ENCODE measurements at places on chromosomes 5 and 9. TPM values are rescaled to one million over a fixed set of nuclear protein-coding genes. Genes with fewer than 3 reads are reported as not detected.

DNA sequence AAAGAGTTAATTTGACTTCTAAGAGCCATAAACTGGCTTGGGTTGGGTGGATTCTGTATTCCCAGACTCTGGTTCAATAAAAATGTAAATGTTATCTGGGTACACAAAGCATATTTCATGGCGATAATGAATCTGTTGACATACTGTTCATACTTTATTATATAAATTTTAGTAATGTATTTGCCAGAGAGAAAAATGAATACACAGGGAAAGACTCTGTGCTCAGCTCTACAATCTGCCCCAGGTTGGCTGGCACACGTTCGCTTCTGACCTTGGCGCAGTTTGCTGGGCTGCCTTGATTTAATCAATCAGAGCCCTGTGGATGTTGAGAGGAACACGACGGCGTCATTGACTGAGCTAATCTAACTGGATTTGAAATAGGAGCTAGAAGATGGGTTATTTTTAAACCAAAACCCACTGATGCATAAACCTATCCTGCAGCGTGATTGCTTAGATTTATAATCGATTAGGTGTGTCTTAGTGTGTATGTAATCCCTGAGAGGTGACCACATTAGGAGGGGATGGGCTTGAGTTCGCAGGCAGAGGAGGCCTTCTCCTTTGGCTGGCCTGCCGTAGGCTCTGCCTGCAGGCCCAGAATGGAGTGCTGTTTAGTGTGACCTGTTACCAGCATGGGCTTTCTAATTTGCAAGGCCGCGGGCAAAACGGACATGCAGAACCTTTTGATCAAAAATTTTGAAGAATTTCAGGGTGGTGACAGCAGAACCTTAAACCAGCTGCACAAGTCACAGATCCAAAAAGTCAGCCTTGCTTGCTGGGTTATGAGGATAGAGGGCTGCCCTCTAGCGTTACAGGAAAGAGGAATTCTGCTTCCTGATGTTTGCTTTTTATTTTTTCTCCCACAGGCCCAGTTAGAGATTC, 3.9 kb upstream of the ADCY2 start:
- no peak for DNase-seq

DNA sequence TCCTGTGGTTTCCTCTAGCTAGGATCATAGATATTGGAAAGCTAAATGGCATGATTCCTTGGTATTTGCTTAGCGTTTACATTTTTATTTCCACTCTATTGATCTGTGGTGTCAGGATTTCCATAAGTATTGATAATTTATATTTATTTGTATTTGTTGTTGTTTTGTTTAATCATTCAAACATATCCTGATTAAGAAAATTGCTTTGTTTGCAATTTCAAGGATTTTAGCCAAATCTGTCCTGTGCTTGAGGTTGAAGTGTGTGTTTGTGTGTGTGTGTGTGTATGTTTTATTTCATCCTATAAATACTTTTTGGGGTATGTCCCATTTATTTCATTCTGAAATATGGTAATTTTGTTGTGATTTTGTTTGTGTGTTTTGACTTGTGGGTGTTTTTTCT, 1884.1 kb upstream of the CDH6 start:
- no peak for DNase-seq

DNA sequence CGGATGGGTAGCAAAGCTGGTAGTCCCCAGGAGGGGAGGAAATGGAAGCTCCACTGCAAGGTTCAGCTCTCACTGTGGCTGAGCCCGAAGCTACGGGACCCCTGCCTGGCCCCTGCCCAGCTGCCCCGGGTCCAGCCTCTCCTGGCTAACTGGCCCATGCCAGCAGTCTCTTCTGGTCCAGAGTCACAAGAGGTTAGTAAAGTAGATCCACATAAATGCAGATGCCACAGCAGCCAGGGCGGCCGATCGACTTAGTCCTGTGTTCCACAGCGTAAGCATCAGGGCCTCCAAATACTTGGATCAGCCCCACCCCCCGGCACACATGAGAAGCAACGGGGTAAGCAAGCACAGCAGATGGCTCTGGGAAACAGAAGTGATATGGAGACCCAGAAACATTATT, 42.1 kb downstream of the MRPL36 start:
- no peak for DNase-seq

- DNase-seq: no peak
Observed at GRCh38 chr5:120207129-120207528, 257.0 kb upstream of the PRR16 start.

GRCh38 chr9:5122116-5122515, 63.3 kb downstream of the INSL6 start:
- no peak for DNase-seq

DNA sequence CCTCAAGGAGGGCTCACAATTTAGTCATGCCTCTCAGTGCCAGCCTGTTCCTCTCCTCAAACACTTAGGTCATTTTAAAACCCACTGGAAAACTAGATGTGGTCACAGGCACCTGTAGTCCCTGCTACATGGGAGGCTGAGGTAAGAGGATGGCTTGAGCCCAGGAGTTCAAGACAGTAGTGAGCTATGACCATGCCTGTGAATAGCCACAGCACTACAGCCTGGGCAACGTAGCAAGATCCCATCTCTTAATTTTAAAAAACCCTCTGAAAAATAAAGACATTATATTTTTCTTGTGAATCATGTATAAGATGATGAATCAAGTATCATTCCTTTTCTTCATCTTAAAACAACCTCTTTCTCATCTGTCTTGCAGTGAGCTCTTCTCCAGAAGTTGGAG, 45.8 kb downstream of the KLF4 start:
- DNase-seq: no peak

The FOXE1 gene
- total RNA-seq: 0.24 TPM

All from thymus (tissue), 14 donors.